ENCODE measurements at places on chromosomes 5 and 9.

GRCh38 chr5:149277801-149278200, 6.1 kb downstream of the AFAP1L1 start:
- DNase-seq: no peak

DNA sequence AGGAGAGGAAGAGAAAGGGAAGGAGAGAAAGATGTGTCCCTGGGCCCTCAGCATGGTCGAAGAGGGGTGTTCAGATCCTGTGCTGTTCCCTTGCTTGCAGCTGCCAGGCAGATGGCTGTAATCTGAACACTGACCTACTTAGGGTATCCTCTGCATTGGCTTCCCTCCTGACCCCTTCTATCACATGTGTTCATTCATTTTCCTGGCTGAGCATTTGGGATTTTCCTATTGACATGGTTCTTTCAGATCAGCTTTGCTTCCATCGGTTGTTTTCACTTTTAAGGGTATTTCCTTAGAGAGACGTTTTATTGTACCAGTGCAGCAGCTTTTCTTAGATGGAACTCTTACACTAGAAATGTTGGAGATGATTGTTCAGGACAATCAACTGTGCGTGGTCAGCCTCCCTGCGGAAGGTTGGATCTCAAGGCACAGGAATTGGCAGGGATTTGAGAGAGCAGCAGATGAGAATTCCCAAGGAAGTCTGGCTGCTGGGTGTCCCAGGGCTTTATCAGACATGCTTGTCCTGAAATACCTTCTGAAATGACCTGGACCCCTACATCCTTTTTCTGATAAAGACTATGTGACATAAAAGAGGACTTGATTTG, 26.0 kb downstream of the ACTBL2 start:
- no peak for DNase-seq

GRCh38 chr9:132267660-132268059, 87.1 kb downstream of the SETX start:
- DNase-seq: no peak

DNA sequence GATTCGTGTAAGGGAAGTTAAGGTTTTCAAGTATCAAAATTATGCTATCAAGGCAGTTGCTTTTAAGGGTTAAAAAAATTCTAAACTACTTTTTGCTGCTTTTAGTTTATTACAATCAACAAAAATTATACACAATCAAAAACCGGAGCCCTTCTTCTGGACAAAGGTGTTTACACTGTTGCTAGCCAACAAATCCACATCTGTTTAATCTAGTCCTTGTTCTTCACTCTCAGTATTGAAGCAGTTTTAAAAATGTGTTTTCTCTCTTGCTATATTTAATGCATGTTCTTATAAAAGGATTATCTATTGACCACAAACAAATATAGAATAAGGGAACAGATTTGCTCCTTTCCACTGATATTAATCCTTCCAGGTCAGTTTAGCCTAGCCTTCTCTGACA, 2.5 kb downstream of the FEM1C start:
- no peak for DNase-seq

DNA sequence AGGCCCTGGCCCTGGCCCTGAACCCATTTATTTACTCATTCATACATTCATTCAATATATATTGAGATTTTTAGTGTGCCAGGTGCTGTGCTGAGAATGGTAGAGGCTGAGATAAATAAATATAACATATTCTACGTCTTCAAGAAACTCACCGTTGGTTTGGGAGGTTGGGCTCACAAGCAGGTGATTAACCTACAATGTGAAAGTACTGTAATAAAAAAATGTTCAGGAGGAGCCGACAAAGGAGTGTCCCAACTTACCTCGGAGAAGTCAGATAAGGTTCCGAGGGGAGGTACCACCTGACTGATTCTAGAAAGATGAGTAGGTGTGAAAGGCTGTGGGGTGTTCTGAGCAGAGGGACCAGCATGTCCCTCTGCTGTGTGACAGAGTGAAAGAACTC, 479.6 kb upstream of the KLF4 start:
- no peak for DNase-seq

DNA sequence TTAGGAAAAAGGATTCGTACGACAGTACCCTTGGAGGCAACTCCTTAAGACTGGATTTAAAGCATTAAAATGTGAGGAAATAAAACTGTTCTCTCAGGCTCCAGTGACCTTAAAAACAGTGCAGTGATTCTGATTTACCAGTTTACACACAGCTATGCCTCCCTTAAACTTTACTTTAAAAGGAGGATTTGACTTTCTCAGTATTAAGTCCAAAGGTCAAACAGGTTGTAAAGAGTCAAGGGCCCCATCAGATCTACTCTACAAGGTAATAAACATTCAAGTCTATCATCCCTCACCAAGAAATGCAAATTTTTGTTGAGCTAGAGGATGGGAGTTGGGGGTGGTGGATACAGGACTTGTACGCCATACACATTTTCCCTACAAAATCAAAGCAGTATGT, 75.2 kb downstream of the ELAVL2 start:
- DNase-seq: no peak

Data from omental fat pad (tissue), 4 donors.